RPMI7951 (cell line): ENCODE measurements at places on chromosomes 3 and 15. TPM values are rescaled to one million over a fixed set of nuclear protein-coding genes. Genes with fewer than 3 reads are reported as not detected.

GRCh38 chr15:64950888-64951287 lies 38.8 kb downstream of the SPG21 start:
- DNase-seq = no peak

- DNase-seq = no peak
These were observed 961 bp downstream of the HAPLN3 start for GRCh38 chr15:88894348-88894818.

GRCh38 chr15:31089368-31090047 lies 12.0 kb downstream of the TRPM1 start:
- no peak for DNase-seq

DNA sequence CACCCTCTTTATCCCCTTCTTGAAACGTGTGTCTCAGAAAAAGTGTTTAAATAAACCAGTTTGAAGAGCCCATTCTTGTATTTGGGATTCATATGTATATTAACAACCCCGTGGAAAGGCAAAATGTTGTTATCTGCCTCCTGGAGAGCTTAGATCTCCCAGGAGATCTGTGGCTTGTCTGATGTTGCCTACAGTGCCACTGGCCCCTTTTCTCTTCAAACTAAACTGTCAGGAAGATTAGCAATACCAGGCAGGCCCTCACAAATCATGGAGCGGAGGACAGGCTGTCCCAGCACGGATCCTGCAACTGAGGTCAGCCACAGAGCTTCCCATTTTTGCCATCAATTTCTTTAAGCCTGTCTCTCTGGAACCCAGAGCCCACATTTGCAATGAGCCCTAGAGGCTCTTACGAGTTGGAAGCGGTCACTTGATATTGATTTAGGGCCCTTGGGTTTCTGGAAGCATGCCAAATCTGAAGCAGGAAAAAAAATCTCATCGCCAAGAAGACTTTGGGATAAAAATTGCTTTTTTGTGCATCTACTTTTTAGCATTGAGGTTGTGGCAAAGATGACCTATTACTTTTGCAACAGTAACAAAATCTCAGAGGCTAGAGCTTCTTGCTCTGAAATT lies 234.1 kb downstream of the OPA1 start:
- DNase-seq = no peak

Gene PLSCR2
- not detected in 2 replicates for total RNA-seq

Gene ARRDC4
- 4.0 and 4.6 TPM in 2 replicates for total RNA-seq

Gene GPR156
- 0.24 and 0.68 TPM in 2 replicates for total RNA-seq

Gene CSTA
- 0.72 and 0.78 TPM in 2 replicates for total RNA-seq

Gene ACSBG1
- 0.24 and 0.49 TPM in 2 replicates for total RNA-seq
